ENCODE measurements at places on chromosomes 6 and 20. TPM values are rescaled to one million over a fixed set of nuclear protein-coding genes. Genes with fewer than 3 reads are reported as not detected.

The KIF25 gene
- not detected for total RNA-seq

The OR2B6 gene
- total RNA-seq = not detected

The SLC17A1 gene
- total RNA-seq = not detected

The TSPO2 gene
- total RNA-seq = not detected

The GTSF1L gene
- total RNA-seq = not detected

The C6orf163 gene
- 0.79 TPM for total RNA-seq

The CGA gene
- total RNA-seq = not detected

The PRKN gene
- 0.31 TPM for total RNA-seq

The CST7 gene
- total RNA-seq = not detected

The PRICKLE4 gene
- total RNA-seq = not detected

The PI3 gene
- 0.22 TPM for total RNA-seq

The BCKDHB gene
- total RNA-seq = 13.6 TPM

The SLC32A1 gene
- total RNA-seq = not detected

The TBXT gene
- not detected for total RNA-seq

GRCh38 chr20:50029697-50030461 lies 47.1 kb downstream of the SNAI1 start:
- DNase-seq = peak; percentile 80

GRCh38 chr20:10883166-10883565 lies 209.4 kb upstream of the JAG1 start:
- DNase-seq = no peak

- DNase-seq = peak; percentile 40
Observed at GRCh38 chr6:3568396-3569082, 111.7 kb upstream of the SLC22A23 start.

DNA sequence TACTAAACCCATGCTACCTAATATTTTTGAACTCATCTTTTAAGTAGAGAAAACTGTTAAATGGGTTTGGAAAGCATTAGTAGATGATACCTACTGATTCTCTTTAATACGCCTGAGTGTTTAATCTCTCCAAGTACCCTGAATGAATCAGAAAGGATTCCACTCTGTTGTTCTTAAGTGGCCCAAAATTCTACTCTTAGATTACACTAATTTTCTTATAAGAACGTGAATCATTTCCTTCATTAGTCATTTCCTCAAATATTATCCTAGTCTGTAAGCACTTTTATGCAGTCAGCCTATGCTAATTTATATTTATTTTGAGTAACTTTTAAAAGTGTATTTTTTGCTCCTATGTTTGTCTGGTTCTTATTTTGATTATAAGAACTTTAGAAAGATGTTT lies 380.0 kb downstream of the BTBD9 start:
- DNase-seq = no peak

DNA sequence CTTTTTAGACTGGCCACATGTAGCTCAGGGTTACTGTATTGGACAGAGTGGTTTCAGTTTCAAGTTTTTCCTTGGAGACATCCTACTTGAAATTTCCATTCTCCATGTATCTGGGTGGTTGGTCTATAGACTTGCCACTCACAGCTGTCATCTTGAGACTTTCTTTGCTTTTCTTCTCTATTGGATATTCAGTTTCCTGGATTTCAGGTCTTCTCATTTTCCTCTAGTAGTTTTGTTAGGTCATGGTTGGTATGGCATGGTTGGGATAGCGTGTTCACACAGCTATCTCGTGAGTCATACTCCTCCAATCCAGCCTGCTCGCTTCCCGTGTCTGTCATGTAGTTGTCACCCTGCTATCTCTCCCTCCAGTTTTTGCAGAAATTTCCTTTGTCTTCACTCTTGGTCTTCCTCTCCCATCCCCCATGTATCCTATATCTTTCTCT lies 48.3 kb downstream of the PTPN1 start:
- DNase-seq = no peak

DNA sequence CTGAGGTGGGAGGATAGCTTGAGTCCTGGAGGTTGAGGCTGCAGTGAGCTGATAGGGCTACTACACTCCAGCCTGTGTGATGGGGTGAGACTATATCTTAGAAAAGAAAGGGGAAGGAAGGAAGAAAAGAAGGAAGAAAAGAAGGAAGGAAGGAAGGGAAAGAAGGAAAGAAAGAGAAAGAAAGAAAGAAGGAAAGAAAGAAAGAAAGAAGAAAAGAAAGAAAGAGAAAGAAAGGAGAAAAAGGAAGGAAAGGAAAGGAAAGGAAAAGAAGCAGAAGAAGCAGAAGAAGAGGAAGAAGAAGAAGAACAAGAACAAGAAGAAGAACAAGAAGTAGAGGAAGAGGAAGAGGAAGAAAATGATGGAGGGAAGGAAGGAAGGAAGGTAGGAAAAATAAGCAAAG lies 1130.2 kb upstream of the MAP3K7 start:
- no peak for DNase-seq

- no peak for DNase-seq
Observed at GRCh38 chr6:87917886-87918285, 129.8 kb upstream of the SPACA1 start.

DNA sequence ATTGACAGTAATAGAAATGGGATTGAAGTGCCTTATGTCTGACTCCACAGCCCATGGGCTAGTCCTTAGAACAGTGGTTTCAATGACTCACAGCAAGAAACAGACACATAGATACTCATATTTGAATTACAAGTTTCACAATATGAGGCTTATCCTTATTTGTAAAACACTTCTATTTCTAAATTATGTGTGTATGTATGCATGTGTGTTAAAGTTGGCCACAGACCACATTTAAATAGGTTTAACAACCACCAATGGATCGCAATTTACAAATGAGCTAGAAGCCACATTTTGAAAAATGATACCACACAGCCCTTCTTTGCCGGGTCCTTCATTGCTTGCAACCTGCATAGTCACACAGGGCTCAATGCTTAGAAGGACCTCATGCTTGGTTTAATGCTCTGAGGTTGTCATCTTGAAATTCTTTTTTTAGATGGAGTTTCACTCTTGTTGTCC lies 157.8 kb upstream of the PREP start:
- no peak for DNase-seq

- DNase-seq = peak; percentile 76
Observed at GRCh38 chr20:36932476-36933426, 18.8 kb downstream of the SAMHD1 start.

DNA sequence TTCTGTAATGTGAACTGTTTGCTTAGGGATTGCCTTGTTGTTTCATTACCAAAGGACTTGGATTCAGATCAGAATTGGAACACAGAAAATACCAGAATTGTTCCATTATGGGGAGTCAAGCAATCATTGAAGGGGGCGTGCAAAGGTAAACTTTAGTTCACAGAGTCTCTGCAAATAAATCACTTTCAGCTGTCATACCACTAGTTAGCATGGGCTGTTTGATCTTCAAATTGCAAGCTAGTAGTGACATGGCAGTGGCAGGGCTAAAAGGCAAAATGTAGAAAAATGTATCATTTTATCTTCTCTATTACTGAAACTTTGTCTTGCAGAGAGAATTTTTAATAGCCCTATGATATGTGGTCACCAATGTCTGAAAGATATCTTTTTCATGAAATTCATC lies 483.2 kb upstream of the NRSN1 start:
- DNase-seq = no peak

GRCh38 chr6:137873273-137873762 lies 6.3 kb downstream of the TNFAIP3 start:
- DNase-seq = peak; percentile 99

DNA sequence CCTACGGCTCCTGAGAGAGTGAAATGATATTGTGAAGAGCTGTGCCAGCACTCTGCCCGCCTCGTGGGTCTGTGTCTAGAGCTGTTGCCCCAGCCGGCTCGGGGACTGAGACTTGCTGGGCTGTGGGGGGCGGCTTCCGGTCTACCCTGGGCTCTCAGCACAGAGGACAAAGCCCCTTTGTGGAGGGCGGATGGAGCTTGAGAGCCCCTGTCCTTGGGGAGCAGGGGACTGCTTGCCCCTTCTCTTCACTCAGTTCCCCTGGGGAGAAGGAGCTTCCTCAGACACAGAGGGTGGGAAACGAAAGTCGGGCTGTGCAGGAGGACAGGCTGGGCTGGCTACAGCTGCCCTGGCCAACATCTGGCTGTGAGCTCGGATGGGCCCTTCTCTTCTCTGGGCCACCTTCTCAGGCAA lies 11.0 kb downstream of the SRC start:
- no peak for DNase-seq

GRCh38 chr6:108782179-108783041 lies 65.8 kb upstream of the ARMC2 start:
- DNase-seq = peak; percentile 40

DNA sequence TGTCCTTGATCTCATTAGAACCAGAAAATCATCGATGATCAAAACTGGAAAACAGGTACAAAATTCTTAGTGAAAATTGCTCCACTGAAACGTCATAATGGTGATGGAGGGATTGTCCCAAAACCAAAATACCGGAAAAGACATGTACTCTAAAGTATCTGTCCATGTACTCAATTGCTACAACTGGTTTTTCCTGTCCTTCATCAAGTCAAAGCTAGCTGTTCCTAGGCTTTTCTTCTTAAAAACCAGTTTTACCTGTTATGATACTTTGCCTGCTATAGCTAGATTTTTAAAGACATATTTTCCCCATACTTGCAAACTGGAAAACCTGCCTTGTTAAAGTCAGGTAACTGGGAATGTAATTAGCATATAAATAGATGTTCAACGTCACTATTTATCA lies 50.5 kb upstream of the LRRC1 start:
- DNase-seq = no peak

DNA sequence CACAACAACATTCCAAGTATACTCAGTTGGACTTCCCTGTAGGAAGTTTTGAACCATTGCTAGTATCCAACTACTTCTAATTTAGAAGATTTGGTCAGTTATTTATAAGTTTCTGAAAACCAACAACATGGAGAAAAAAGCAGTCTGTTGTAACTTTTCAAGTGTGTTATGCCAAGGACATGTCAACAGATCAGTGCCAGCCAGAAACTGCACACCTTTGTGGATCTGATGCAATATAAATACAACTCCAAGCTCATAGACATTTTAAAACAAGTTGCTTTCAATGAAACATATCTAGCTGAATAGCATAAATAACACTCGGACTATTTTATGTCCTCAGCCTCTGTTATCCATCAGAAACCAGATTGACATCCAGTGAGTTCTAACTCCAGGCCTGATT lies 58.3 kb upstream of the CARMIL1 start:
- DNase-seq = no peak

DNA sequence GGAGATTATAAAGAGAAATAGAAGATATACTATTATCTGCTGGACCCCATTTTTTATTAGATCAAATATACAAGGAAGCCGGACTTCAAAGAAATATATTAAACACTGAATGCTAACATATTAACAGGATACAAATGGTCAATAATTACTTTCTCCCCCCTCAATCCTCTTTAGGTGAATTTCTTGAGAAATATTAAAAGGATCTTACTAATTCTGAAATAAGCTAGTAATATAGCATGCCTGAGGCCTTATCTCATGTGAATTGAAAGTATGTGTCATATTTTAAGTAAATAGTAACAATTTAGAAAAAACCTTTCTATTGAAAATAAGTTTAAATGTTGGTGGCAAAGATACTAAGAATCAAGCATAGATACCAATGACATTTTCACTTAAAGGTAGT lies 954.7 kb upstream of the MAN1A1 start:
- no peak for DNase-seq

DNA sequence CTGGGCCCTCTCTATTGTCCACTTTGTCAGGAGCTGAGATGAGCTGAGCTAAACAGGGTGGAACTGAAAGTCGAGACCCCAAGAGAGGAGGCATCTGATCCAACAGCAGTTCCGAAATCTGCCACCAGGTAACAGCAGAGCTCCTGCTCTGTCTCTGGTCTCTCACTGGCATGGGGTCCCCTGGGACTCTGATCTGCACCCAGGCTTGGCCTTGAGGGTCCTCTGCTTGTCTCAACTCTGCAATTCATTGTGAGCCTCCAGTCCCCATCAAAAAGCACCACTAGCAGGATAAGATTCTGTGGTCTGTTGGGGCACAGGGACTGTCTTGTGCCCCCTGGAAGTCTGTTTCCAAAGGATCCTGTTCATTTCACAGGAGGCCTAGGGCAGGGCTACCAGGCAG lies 62.5 kb upstream of the TOP1 start:
- peak; percentile 53 for DNase-seq

GRCh38 chr6:231779-232178 lies 60.5 kb upstream of the DUSP22 start:
- DNase-seq = no peak

DNA sequence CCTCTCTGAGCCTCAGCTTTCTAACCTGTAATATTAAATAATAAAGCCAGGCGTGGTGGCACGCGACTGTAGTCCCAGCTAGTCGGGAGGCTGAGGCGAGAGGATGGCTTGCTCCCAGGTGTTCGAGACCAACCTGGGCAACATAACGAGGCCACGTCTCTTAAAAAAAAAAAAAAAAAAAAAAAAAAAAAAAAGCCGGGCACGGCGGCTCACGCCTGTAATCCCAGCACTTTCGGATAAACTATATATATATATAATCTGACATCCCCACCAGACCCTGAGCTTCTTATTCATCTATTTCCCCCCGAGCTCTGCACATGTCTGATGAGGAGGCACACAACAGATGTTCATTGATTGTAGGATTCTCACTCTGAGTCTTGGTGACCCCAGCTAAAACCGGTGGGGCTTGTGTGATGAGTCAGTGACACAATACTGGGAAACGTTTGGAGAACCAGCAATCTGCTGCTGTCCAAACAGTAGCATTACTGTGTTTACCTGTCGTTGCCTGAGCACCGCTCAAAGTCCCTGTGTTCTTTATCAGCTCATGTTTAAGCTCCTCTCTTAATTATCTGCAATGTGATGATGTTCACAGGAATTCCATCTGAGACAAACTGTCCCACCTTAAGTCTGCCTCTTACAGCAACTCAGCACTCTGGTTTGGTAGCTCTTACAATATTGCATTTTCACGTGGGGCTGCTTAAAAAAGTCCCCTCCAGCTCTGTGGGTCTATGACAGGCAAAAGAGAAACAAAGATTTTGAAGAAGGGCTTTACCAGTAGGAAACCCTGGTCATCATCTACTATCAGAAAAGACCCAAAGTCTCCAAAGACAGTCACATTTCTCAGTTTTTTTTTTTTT lies 1.0 kb upstream of the SPATA2 start:
- DNase-seq = peak; percentile 100

GRCh38 chr6:127618729-127619128 lies 41.8 kb downstream of the C6orf58 start:
- no peak for DNase-seq

- peak; percentile 44 for DNase-seq
Observed at GRCh38 chr6:149566410-149567193, 427 bp downstream of the GINM1 start.
